NCI-H1930 (cell line): ENCODE measurements at places on chromosomes 13 and 19.

DNA sequence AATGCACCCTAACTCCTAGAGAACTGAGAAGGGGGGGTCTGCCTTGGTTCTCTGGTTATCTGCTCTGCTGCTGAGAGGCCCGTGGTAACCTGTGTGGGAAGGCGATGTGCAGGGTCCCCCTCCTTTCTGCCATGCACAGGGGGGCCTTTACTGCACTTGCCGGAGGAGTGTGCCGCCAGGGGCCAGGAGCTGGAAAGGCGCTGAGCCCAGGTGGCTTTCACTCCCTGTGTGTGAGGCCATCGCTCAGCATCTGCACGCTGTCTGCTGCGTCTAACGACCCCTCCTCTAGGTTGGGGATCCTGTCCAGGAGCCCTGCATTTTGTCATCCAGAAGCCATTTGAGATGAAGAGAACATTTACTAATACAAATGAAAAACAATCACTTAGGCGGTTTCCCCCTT is 37.0 kb upstream of the TEX29 start:
- no peak for DNase-seq

GRCh38 chr13:106230450-106230849 is 305.0 kb downstream of the EFNB2 start:
- no peak for DNase-seq

DNA sequence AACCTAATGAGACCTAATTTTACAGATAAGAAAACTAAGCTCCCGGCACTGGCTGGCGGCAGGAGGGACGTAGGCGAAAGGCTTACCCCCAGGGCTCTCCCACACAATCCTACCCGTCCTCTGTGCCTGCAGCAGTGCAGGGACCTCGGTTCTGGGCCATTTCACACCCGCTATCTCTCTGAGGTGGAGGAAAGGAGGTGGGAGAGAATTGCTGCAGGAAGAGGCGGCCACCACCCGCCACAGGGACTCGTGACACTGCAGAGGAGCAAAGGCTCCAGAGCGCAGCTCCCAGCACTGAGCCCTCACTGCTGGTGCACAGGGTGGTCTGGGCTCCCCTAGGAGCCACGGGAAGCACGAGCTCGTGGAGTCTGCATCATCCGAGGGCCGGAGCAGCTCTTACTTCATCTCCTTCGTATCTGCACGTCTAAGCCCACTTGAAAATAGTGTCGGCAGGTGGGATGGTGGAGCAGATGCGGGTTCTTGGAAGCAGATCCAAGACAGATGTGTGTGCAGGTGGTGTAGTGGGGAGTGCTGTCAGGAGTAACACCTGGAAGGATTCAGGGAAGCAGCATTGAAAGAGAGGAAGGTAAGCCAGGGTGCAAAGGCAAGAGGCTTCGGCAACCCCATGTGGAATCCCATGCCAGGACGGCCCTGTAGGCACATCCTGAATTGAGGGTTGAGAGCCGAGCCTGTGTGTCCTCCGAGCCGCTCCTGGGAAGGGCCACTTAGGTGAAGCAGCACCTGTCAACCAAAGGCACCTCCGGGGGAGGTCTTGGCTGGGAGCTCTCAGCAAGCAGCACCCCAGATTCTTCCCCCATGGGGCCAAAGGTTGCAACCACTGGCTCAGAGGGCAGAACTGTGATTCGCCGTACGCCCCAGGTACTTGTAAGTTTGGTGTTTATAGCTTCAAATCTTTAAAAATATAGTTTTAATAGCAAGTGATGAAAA is 115.8 kb upstream of the SPACA7 start:
- no peak for DNase-seq

- DNase-seq = peak; percentile 31
Observed at GRCh38 chr19:18543814-18544475, 572 bp upstream of the FKBP8 start.

- DNase-seq = no peak
Observed at GRCh38 chr19:33267706-33268105, 34.6 kb downstream of the CEBPA start.

DNA sequence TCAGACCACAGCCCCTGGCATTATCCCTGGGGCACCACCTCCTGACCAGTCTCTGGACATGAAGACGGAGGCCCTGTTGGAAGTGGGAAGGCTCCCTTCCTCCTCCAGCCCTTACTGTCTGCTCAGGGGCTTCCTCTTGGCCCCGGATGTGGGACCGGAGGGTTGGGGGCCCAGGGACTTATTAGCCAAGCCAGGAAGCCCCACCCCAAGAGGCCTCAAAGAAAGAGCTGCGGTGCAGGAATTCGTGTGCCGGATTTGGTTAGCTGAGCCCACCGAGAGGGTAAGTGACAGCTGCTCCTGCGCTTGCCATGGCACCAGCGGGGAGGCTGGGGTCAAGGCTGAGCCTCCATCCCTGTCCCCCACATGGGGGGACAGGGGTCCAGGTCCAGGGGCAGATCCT is at the start of gene RETN:
Gene RETN (plus strand): TSS at position 208 of the 400 bp plus-strand sequence. CDS start 278 bp downstream, outside the sequence.
- DNase-seq = no peak

GRCh38 chr19:1486720-1487575 is 3.2 kb downstream of the PCSK4 start:
- DNase-seq = no peak

GRCh38 chr13:58843567-58843966 is 1212.0 kb downstream of the PCDH17 start:
- no peak for DNase-seq

GRCh38 chr19:48770266-48770665 is 14.9 kb downstream of the FGF21 start:
- no peak for DNase-seq

GRCh38 chr13:19927117-19927748 is 31.3 kb upstream of the ZMYM2 start:
- peak; percentile 9 for DNase-seq

- DNase-seq = no peak
Observed at GRCh38 chr13:28326056-28326455, 168.9 kb downstream of the FLT1 start.

DNA sequence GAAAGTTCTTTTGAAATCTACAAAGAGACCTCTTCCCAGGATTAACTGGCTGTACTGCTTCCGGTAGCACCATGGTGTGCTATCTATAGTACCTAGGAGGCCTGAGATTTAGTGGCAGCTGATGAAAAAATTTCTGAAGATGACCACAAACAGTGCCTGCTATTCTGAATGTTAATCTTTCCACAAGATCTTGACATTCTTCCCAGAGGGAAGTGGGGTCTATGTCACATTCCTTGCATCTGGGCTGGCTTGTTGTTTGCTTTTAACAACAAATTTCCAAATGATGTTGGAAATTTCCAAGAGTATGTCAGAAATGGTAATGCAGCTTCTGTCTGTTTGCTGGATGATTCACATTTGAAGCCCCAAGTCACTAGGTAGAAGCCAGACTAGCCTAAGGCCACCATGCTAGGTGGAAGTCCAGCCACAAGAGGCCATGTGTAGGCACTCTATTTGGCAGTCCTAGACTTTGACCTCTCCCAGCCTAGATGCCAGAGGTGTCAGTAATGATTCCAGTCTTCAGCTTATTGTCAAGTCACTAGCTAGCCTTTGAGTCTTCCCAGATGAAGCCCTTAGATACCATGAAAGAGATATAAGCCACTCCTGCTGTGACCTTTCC is 22.1 kb downstream of the SPART start:
- DNase-seq = no peak

DNA sequence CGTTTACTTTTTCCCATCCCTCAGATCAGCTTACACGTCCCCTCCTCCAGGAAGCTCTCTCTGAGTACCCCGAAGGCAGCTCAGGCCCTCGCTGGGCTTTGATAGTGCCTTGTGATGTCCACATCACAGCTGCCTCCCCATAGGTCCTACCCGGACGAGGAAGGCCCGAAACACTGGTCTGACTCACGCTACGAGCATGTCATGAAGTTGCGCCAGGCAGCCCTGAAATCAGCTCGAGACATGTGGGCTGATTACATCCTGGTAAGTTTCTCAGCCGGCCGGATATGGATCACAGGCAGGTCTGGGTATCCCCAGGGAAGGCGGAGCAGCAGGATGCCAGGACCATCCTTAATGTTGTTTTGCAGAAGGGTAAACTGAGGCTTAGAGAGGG is 4.8 kb downstream of the COLGALT1 start:
- DNase-seq = no peak

DNA sequence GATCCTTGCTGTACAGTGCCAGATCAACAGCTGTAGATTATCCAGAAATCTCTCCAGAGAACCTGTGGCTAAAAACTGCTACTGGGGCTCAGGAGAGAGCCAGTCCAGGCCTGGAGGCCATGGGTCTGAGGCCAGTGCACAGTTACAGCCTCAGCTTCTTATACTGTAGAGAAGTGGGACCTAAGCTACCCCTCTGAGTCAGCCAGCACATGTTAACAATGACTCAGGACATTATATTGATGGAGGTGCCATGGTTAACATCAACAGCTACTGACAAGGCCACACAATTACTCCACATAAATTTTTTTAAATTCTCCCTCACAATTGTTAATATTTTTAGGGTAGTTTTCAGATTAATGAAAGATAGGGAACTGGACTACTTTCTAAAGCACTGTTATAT is 138.5 kb downstream of the RBM26 start:
- DNase-seq = no peak

DNA sequence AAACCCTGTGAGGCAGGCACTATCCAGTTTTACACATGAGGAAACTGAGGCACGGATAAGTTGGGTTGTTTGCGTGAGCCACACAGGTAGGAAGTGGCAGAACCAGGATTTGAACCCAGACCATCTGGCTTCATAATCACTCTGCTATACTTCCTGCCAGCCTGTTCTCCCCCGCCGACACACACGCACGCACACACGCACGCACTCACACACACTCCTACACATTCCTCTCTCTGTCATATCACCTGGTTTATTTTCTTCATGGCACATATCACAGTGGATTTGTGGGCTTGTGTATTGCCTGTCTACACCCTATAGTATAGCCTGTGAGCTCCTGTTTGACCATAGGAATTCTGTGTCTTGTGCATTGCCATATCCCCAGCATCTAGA is 140.0 kb downstream of the SIPA1L3 start:
- no peak for DNase-seq

GRCh38 chr13:75771818-75772217 is 135.7 kb downstream of the LMO7 start:
- DNase-seq = no peak

GRCh38 chr19:38644719-38645118 is 2.7 kb upstream of the ACTN4 start:
- DNase-seq = no peak

DNA sequence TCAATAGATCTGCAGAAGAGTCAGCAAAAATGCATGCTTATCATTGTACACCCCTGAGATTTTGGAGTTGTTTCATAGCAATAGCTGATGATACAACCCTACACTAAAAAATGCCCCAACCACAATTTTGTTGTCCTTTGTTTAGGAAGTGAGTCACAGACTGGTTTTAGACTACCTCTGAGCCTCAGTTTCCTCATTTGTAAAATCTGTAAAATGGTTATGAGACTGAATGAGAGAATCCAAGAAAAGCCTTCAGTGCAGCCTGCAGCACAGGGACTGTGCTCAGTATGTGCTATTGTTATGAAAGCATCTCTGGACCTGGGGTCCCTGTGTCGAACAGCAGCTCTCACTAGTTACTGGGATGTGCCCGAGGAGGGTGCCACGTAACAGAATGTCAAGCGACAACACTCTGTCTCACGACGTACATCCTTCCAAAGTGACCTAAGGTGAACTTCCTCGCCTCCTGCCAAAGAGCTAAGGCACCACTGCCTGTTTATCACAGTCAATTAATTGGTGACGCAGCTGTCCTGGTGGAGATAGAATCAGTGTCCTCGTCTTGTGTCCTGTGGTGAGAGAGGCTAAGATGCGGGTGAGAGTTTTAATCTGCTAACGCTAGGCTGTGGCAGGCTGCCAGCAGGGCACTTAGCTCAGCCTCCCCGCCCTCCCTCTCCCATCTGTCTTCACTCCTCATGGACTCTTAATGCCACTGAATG is 18.1 kb downstream of the DHRS12 start:
- no peak for DNase-seq

GRCh38 chr19:6068711-6069110 is 41.6 kb downstream of the RFX2 start:
- DNase-seq = no peak

DNA sequence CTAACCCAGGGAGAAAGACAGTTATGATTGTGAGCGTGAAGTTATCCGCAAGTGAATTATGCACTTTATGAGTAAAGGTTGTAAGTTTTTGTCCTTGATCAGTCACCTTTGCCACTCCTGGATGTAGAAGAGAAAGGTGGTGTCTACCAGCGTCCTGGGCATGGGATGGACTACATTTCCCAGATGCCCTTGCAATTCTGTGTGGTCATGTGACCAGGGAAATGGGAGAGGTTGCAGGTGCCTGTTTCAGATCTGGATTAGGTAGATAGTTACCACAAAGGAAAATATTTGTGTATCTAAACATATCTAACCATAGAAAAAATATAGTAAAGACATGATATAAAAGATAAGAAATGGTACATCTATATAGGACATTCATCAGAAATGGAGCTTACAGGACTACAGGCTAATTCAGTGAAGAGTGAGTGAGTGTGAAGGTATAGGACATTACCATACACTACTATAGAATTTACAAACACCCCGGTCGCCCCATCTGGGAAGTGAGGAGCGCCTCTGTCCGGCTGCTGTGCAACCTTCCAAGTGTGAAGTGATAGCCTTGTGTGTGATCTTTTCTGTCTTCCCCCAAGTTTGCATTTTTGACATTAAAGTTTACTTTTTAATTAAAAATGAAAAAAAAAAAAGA is 51.6 kb upstream of the CACNA1A start:
- DNase-seq = no peak

- DNase-seq = no peak
Observed at GRCh38 chr19:32558607-32559228, 22.3 kb upstream of the PDCD5 start.

GRCh38 chr13:90552702-90553101 is 794.8 kb upstream of the MIR17HG start:
- DNase-seq = no peak

DNA sequence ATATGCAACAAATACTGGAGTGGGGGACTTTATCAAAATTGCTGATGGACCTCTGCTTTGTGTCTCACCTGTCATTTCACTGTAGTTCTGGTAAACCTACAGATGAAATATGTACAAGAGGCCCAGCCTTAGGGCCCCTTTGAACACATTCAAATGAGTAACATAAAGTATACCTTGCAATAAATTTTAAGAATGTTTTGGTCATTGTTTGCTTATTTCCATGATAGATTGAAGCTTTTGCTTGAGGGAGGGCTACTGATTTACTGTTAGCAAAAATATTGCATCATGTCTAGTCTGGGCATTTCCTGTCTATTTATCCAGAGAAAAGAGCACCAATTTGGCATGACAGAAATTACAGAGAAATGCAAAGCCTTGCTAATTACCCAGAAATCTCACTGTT is 705.5 kb upstream of the PCDH9 start:
- DNase-seq = no peak

GRCh38 chr13:95226476-95226875 is 74.8 kb downstream of the ABCC4 start:
- DNase-seq = no peak

GRCh38 chr19:30781519-30781918 is 409.3 kb downstream of the ZNF536 start:
- DNase-seq = no peak
